ENCODE measurements at places on chromosomes 11 and 22.

DNA sequence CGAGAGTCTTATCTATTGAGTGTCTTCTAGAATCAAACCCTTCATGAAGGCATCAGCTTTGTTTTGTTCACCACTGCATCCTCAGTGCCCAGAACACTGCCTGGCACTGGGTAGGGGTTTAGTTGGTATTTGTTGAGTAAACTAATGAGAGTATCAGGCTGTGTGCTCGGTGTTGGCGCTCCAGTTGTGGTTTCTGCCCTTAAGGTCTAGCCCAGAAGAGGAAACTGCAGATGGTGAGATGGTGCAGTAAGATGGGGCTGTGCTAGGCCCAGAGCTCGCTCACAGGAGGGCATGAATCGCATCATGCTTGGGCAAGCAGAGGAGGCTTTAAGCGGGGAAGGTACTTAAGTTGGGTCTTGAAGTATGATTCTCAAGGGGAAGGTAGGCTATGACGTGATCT lies 97.2 kb downstream of the FBXO7 start:
- DNase-seq = no peak

GRCh38 chr11:86497310-86497709 lies 122.6 kb downstream of the CCDC81 start:
- DNase-seq = no peak

- no peak for DNase-seq
These were observed 45.4 kb upstream of the CALCB start for GRCh38 chr11:15027956-15028355.

DNA sequence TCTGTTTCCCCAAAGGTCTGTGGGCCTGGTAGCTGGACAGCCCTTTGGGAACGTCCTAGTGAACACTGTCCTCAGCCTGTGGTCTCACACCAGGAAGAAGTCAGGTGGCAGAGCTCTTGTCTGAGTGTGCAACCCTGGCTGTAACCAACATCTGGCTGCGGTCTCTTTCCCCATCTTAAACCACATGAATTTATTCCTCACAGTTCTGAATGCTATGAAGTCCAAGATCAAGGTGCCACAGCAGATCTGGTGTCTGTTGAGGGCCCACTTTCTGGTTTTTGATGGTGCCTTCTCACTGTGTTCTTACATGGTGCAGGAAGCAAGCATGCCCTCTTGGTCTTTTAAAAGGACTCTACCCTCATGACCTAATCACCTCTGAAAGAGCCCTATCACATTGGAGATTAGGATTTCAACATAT lies 2.7 kb downstream of the UPB1 start:
- DNase-seq = no peak

- peak; percentile 61 for DNase-seq
These were observed at the start of gene TIMP3 for GRCh38 chr22:32801537-32802236. Gene TIMP3 (plus strand): TSS chr22:32801705. CDS start chr22:32802002, 297 bp downstream.

Measured in NCI-H526 (cell line).